ENCODE measurements at places on chromosomes 1 and 21.

DNA sequence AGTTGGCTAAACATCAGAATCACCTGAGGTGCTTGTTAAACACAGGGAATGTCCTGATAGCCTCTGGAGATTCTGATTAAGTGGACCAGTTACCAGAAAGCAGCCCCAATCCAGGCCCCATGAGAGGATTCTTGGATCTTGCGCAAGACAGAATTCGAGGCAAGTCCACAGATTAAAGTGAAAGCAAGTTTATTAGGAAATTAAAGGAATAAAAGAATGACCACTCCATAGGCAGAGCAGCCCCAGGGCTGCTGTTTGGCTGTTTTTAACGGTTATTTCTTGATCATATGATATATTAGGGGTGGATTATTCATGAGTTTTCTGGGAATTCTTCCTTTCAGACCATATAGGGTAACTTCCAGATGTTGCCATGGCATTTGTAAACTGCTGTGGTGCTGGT is 176.2 kb downstream of the ROR1 start:
- no peak for DNase-seq

- DNase-seq = no peak
These were observed 7.3 kb upstream of the GRIK1 start for GRCh38 chr21:29947119-29947518.

GRCh38 chr1:55037733-55038551 is 1.4 kb upstream of the PCSK9 start:
- no peak for DNase-seq

DNA sequence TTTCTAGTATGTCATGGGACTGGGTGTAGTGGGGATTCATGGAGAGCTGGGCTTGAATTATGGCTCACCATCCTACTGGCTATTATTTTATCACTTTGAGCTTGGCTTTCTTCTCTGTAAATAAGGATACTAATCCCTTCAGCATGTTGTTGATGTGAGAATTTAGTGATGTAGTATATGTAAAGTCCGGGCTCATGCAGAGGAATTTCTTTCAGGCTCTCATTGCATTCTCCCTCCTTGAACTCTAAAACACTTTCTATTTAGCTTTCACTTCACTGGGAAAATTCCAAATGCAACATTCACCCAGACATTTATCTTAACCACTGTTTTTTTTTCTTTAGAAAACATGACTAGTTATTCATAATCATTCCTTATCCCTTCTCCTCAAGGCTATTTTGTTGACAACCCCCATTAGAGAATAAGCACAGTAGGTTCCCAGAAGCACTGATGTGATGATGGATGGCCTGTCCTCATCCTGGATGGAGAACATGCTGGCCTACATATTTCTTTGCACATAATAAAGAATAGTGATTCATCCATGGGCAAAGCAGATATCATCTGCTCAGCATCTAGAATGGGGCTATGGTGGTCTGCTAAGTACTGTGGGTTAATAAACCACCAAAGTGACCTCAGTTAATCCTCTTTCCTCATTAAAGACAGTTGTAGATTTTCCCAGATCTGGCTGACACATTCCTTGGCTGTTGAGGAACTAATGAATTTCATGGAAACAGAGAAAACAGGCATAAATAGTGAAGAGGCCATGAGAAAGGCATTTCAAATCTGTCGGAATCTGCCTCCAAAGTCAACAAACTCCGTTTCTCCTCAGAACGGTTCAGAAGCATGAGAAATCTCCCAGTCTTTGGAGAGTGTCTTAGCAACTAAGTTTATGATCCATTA is 68.0 kb upstream of the CYP2J2 start:
- DNase-seq = no peak

DNA sequence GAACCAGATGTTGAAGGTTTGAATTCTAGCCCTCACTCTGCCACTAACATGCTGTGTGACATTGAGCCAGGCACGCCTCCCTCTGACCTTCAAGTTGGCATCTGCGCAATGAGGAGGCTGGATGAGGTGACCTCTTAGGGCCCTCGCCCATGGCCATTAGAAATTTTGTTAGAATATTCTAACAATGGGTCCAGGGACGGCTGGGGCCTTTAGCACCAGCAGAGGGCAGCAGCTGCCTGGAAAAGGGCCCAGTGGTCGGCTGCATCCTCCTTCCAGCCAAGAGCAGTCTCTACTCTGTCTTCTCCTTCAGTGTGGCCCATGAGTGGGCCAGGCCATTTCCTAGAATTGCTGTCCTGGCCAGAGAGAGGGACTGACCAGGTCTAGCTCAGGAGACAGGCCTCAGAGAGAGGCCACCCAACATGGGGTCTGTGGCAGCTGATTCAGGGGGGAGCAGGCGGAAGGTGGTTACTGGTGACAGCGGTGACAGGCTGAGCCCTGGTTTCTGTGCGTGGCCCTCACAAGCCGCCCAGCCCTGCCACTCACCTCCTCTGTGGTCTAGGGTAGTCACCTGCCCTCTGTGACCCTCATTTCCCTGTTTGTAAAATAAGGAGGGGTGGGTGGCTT is 101.3 kb upstream of the ACTL8 start:
- DNase-seq = no peak

GRCh38 chr21:34930971-34931370 is 118.1 kb downstream of the RUNX1 start:
- no peak for DNase-seq

DNA sequence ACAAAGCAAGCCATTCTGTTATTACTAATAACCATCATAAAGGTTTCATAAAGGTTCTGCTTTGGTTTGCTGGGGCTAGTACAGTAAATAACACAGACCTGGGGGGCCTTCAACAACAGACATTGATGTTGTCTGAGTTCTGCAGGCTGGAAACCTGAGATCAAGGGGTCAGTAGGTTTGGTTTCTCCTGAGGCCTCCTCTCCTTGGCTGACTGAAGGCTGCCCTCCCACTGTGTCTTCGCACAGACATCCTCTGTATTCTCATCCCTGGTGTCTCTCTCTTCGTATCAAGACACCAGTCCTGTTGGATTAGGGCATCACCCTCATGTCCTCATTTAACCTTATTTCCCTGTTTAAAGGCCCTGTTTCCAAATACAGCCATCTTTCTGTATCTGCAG is 37.3 kb downstream of the HUNK start:
- DNase-seq = no peak

GRCh38 chr1:203867802-203868201 is 6.4 kb downstream of the SNRPE start:
- DNase-seq = no peak

DNA sequence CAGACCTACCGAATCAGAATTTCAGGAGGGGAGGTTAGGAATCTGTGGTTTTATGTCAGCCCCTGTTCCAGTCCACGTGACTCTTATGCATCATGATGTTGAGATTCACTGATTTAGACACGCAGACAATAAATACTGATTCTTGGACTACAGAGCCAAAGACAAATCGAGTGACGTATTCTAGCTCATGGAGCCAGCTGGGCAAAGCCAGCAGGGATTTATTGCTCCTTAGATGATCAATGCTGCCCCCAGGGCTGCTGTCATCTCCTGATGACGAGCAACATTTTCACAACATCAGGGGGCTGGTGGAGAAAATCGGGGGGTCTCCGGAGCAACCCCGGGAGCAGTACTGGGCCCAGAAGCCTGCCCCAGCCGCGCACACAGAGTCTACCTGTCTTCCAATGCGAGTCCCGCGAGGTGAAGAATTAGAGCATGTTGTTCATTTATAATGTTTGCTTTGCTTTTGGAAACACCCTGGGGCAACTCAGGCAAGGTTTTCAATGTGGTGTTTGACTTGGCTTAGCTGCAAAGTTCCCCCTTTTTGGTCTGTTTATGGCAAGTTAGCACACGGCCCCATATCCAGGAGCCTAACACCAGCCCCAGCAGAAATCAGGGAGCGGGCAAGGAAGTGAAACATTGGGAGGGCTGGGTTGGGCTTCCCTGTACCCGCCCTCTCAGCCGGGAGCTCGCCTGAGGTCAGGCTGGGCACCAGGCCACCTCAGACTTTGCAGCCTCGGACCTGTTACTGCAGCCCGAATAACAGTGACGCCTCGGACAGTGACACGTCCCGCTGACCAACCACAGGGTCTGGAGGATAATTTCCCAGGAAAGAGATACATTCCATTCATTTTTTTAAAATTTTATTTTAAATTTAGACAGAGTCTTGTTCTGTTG is 19.9 kb upstream of the CLDN14 start:
- no peak for DNase-seq

DNA sequence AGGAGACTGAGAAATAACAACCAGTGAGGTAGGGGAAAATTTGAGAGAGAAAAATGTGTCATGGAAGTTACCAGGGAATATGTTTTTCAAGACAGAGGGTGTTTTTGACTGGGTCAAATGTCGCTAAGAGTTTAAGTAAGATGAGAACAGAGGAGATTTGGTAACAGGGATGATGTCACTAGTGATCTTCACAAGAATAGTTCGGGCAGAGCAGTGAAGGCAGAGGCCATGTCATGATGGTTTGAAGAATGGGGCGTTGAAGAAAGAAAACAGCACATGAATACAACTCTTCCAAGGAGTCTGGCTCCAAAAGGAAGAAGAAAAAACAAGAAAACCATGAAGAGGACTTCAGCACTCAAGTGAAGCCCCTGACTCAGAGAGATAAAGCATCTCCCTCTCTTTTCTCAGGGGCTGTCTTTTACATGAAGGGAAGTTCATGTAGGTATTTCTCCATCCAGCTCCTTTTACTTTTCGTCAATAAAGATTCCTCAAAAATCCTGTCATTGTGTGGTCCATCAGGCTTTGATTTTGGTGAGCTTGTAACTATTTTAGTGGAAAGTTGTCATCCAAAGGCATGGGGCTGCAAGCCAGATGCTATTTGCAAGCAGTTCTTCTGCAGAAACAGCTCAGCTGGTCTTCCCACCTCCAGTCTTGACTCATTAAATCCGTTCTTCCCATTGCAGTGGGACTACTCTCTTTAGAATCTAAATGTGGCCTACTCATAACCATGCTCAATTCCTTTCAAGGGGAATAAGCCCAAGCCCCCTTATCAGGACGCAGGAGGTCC is 397.3 kb downstream of the LMX1A start:
- DNase-seq = no peak

- no peak for DNase-seq
These were observed 18.3 kb upstream of the CAPN8 start for GRCh38 chr1:223683586-223684487.

DNA sequence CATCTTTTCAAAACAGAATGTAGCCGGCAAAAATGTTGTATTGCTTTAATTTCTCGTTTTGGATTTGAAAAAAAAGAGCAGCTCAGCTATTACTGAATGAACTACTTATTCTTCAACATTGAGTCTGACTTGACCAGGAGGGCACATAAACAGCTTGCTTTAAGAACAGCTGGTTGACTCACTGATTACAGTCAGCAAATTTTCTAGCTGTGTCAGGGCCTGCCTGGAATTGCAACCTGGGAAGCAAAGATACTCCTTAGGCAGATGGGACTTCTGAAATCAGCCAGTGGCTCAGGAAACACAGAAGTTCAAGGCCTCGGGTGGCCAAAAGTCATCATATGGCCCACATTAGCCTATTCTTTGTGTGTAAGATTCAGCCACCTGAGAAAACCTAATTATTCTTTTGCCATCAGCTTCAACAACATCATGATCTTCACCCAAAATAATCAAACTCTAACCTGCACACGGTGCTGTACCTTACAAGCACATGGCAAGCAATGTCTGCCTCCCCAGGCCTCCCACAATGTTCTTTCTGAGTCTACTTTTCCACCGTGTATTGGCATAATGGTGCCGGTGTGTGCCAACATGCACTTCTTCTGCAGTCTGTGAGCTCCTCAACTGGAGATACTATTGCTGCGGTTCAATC is 307.2 kb downstream of the HHIPL2 start:
- DNase-seq = no peak

- no peak for DNase-seq
These were observed 23.4 kb upstream of the PWP2 start for GRCh38 chr21:44083631-44084291.

DNA sequence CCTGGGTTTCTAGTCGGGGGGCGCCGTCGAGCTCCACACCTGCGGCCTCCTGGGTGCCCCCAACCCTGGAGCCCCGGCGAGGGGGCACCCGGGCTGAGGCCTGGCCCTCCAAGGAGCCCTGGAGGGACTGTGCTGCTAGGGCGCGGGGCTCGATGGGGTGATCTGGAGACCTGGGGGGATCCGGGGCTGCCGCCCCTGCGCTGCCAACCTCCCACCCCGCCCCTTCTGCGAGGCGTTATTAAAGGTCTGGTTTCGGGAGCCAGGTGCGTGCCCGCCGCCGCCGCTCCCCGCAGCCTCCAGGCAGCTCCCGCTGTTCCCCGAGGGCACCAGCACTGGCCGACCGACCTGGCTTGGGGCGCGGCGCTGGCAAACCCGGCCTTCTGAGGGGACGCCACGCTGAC is 746 bp upstream of the POFUT2 start:
- DNase-seq = no peak

GRCh38 chr21:35502821-35503220 is 453.7 kb upstream of the RUNX1 start:
- no peak for DNase-seq

- DNase-seq = no peak
These were observed 841 bp downstream of the ADSS2 start for GRCh38 chr1:244450597-244451538.

DNA sequence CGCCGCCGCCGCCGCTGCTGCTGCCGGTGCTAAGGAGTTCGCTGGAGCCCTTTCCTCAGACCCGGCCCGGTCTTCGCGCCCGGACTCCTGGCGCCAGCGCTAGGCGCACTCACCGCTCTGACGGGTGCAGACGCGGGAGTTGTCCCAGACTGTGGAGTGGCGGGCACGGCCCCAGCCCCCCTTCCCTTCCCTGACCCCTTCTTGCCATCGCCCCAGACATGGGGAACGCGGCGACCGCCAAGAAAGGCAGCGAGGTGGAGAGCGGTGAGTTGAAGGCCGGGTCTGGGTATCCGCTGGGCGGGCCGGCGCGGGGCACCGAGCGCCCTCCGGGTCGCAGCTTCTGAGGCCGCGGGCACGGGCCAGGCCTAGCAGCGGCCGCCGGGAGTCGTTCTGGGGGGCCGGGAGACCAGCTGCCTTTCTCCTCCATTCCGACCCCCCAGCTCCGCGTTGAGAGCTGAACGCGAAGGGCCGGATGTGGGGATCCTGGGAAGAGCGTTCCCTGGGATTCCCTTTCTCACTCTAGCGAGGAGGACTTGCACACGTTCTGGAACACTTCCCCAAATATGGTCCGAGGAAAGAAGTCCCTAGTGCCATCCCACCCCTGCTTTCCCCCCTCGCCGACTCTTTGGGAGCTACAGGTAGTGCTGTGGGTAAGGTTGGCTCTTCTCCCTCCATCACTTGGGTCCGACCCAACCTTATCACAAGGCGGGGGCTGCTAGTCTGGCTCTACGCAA is 65.8 kb upstream of the PRKACB start:
- no peak for DNase-seq

DNA sequence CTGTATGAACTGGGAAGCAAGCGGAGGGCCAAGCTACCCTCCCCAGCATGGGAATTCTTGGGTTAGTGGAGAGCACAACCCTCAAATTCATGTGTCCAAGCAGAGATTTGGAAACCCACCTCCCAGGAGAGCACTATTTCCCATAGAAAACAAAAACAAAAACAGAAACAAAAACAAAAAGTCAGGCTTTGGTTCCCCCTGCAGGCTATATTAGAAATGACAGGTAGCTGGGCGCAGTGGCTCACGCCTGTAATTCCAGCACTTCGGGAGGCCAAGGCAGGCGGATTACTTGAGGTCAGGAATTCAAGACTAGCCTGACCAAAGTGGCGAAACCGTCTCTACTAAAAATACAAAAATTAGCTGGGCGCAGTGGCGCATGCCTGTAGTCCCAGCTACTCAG is 10.8 kb downstream of the MINDY1 start:
- no peak for DNase-seq

Measured in SK-N-MC (cell line).